Endothelial cell of umbilical vein (primary cell): ENCODE measurements at places on chromosomes 4 and X.

GRCh38 chr4:17667253-17667652 is 52.8 kb downstream of the MED28 start:
- no peak for DNase-seq

DNA sequence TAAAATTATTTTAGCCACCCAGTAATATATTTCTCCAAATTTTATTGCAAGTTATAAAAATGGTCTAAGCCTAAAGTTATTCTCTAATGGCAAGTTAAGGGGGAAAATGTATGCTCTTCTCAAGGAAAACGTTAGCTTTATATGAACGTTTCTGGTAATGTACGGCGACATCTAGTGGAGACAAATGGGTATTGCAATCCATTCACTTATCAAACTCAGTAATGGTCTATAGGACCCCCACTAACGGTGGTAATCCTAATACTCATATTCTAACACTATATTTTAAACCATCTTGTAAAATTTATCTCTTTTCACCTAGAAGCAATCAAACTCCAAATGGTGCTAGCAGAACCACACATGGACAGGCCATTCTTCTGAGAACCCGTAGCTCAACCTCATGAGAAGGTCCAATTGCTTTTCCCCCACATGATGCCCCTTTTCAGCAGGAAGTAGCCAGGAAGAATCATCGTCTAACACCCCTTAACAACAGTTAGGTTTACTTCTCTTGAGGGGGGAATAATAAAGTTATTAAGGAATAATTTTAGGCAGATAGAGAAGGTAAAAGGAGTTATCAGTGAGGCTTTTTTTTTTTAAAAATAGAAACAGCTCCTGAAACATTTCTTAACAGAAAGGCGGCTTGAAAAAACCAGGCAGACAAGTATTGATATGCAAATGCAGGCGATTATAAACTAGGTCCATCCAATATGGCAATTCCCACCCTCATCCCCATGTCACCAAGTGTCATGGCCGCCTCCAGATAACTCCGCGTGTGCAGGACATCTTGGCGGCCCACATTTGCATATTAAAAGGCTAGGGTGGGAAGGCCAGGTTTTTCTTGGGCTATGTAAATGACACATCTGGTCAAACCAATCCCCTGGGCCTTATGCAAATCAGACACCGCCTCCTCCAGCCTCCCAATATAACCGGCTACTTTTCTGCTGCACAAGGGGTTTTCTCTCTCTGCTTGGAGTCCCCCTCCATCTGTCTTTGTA is 35.0 kb downstream of the NUDT11 start:
- peak; percentile 34 for DNase-seq

DNA sequence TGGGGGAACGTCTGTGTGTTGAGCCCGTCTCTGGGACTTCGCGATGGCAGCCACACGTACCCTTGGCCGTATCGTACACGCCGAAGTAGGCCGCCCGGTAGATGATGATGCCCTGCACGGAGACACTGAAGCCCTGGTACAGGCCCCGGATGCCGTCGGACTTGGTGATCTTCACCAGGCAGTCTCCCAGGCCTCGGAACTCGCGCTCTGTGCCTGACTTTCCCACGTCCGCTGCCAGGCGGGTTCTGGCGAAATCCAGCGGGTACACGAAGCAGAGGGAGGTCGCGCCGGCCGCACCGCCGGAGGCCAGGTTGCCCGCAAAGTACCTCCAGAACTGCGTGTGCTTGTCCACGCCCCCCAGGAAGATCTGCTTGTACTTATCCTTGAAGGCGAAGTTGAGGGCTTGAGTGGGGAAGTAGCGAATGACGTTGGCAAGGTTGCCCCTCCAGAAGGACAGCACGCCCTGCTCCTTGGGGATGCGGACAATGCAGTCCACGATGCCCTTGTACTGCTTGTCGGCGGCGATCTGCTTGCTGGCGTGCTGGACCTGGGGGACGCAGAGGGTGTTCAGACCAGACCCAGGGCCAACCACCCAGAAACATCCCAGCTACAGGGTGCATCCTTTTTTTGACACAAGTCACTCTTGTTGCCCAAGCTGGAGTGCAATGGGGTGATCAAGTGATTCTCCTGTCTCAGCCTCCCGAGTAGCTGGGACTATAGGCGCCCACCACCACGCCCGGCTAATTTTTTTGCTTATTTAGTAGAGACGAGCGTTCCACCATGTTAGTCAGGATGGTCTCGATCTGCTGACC is 2.5 kb downstream of the SLC25A6 start:
- DNase-seq, result no peak

- DNase-seq, result no peak
Observed at GRCh38 chrX:43436517-43436916, 219.6 kb upstream of the MAOA start.

DNA sequence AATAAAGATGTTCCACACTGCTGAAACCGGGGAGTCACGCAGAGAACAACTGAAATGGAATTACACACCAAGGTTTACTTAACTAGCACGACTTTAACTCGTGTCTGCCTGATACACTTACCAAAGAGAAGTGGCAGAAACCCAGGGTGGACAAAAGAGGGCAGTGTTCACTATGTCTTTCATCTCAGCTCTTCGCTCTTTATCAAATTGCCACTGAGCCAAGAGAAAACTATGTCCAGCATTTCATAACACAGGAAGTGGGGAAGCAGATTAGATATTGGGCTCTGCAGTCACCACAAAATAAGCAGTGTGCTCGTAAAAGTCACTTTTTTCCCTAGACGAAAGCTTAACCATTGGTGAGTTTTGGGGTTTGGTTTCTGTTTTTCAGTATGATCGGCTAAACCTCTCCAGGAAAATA is 155.7 kb downstream of the CHIC2 start:
- DNase-seq, result peak; percentile 87

- no peak for DNase-seq
Observed at GRCh38 chrX:96722781-96723180, 38.1 kb downstream of the DIAPH2 start.

GRCh38 chr4:26829018-26829417 is 31.6 kb upstream of the STIM2 start:
- DNase-seq, result no peak

DNA sequence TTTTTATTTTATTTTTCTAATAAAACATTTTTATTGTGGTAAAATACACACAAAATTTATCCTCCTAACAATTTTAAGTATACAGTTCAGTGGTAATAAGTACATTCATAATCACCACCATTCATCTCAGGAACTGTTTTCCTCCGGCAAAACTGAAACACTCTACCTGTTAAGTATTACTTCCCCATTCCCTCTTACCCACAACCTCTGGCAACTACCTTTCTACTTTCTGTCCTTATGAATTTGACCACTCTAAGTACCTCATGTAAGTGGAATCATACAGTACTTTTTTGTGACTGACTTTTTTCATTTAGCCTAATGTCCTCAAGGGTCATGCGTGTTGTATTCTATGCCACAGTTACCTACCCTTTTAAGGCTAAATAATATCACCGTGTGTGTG is 21.1 kb upstream of the HSFX4 start:
- no peak for DNase-seq

DNA sequence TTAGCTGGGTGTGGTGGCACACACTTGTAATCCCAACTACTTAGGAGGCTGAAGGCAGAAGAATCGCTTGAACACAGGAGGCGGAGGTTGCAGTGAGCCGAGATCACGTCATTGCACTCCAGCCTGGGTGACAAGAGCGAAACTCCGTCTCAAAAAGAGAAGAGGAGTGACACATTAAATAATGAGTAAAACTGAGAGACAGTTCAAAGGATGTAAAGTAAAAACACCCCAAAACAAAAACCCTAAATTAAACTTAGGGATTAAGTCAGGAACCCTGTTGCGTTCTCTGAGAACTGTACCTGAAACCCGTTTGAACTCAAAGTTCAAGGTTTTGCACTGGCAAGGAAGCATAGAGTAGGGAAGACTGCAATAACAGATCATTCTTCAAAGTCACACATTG is 141.7 kb downstream of the BRWD3 start:
- DNase-seq, result no peak
